ENCODE measurements at places on chromosomes 1 and 21.

DNA sequence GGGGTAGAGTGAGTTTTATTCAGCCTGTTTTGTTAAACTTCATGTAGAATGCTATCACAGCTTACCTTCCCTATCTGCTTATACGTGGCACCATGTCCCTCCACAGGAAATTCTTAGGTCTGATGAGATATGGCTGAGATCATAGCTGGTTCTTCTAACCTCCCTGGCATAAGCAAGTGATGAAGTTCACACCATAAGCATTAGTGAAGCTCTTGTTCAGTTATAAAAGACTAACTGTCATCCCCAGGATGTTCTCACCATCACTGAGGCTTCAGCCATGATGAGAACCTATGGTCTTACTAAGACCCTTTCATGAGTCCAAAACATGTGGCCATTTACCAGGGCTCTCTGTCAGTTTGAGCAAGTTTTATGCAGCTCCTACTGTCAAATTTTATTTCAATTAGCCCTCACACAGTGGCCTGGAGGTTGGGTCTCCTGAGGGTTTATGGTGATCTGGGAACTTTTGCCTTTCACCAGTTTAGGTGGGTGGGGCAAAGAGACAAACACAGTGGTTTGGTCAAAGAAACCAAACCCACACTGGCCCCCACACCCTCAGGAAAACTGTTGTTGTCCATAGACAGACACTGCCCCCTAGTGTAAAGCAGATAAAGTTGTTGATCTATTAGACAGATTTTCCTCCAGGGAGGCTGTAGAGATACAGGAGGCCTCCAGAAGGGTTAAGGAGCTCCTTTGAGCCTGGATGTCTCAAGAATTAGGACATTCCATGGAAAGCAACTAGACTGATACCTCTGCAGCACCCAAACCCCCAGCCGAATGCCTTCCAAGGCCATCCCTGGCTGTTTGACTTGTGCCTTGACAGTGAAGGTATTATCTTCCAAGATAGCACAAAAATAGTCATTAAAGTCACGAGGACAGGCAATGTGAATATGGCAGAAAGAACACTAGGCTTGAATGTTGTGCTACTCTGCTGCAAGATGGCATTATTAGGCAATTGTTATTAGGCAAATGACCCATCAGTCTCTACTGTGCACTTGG is 5.0 kb downstream of the SLC22A15 start:
- no peak for DNase-seq

DNA sequence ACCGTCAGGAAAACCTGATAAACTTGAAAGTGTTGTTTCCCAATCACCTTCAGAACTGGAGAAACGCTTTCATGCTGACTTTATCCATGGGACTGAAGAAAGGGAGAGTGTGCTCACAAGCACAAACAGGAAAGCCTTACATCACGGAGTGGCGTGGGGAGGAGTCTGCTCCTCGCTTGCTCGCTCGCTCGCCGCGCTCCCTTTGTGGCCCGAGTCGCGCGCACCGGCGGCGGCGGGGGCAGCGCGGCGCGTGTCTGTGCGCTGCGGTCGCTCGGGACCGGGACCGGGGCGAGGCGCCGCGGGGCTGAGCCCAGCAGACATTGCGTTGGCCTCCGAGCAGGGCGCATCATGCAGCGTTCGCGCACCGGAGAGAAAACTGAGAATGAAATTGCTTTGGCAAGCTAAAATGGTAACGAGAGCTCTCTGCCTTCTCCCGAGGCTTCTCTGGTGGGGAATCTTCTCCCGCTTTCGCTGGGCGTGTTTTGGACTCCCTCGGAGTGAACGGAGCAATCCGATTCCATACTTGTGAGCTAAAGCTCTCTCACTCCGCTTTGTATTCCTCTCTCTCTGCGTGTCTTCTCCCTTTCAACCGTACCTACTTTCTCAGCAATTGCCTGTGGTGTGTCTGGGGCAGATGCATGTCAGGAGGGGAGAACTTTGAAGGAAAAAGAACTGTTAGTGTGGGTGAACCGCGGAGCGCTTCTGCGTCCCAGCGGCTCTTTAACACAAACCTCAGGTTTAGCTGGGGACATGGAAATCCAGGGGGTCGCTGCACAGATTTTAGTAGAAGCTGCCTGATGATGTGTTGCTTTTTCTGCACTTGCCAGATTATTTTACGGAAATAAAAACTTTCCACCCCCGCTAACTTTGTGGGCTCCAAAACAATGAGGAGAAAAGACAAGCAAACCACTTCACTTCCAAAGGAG is at the start of gene RGL1:
Gene RGL1 (plus strand): TSS at position 205 of the 926 bp plus-strand sequence. CDS start 178 bp downstream, at position 383.
- DNase-seq, result no peak

DNA sequence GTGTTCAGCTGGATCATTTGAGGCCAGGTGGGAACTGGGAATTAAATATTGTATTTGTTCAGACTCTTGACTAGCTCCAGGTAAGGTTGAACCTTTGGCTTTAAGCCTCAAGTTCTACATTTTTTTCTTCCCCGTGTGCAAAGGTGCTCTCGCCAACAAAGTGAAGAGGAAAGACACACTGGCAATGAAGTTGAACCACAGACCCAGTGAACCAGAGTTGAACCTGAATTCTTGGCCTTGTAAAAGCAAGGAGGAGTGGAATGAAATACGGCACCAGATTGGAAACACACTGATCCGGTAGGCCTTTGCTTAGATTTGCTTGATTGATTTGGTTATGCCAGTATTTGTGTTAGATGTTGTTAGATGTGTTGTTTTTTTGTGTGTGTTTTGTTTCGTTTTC is 25.5 kb upstream of the RCC1 start:
- DNase-seq, result no peak

- peak; percentile 79 for DNase-seq
Observed at GRCh38 chr1:181073638-181074037, 14.9 kb upstream of the IER5 start.

GRCh38 chr21:44574457-44575306 is 1.2 kb downstream of the KRTAP10-4 start:
- no peak for DNase-seq

DNA sequence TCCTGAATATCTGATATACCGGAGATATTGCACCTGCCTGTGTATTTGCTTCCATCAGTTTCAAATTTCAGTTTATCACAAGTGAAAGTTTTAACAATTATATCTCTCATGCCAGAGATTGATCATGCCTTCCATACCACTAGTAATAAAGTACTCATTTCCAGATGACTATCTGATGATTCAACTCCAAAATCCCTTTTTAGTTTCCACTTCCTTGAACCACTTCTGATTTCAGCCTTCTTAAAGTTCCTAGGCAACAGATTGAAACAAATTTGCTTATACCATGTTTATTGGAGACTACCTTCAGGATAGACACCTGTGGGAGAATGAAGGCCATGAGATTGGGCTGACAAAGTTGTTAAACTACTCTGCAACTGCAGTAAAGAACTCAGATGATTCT is 21.5 kb upstream of the COL11A1 start:
- DNase-seq, result no peak

GRCh38 chr21:42189431-42189830 is 29.5 kb upstream of the ABCG1 start:
- no peak for DNase-seq

DNA sequence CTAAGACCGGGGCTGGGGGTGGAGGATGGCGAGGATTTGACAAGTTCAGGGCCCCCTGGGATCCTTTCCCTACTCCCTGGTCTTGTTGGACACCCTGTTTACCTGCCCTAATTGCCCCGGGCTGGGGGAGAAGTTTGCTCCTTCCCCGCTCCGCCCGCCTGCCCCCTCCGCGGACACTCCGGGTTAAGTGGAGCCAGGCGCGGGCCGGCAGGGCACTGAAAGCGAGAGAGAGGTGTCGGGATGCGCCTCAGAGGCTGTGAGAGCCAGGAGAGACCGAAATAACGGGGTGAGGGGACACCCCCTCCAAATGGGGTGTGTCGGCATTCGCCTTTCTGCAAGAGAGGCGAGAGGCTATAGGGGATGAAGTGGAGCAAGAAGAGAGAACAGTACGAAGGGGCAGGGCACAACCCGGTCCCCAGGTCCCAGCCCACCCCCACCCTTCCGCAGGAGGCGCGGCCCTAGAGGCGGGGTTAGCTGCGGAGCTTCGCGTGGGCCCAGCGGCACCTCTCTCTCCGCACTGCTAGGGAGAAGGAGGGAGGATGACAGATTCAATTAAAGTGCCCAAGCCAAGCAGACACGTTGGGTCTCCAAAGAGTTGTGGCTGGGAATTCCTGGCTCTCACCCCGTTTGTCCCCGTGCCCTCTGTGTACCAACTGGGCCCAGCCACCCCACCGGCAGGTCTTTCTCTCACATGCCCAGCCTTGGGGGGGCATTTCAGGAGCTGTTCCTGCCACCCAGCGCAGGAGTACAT is 3.8 kb downstream of the EFNA3 start:
- no peak for DNase-seq

DNA sequence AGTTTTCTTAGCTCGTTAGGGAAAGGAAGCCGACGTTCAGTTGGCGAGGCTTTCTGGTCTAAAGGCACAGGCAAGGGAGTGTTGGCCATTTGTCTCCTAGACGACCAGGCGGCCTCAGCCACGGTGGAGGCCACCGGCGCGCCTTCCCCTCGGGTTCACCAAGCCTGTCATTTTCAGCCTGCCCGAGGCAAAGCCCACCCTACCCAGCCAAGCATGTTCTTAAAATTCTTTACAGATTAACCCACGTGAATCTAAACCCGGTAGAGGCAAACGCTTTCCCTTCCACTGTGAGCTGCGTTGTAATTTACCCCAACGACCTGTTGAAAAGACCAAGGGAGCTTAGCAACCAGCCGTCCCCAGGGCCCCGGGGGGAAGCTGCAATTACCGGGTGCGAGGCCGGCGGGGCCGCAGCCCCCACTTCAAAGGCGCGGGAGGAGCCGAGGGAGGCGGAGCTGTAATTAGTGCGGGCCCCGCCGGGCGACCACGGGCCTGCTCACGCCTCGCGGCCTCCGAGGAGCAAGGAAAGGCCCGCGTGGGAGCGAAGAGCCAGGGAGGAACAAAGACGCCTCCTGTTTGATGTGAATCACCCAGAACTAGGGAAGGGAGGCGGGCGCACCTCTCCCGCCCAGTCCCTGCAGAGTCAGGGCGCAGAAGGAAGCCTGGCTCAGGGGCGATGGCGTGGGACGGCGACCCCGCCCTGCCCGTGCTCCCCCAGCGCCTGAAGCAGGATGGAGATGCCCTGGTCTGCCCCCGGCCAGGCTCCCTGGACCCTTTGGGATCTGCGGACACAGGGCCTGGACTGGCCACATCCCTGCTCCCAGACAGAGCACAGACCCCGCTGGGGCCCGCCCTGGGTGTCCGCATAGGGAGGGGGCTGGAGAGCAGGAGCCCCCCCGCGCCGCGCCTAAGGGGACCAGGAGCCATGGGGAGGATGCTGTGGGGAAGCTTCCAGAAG is 12.1 kb upstream of the TSPEAR start:
- no peak for DNase-seq

DNA sequence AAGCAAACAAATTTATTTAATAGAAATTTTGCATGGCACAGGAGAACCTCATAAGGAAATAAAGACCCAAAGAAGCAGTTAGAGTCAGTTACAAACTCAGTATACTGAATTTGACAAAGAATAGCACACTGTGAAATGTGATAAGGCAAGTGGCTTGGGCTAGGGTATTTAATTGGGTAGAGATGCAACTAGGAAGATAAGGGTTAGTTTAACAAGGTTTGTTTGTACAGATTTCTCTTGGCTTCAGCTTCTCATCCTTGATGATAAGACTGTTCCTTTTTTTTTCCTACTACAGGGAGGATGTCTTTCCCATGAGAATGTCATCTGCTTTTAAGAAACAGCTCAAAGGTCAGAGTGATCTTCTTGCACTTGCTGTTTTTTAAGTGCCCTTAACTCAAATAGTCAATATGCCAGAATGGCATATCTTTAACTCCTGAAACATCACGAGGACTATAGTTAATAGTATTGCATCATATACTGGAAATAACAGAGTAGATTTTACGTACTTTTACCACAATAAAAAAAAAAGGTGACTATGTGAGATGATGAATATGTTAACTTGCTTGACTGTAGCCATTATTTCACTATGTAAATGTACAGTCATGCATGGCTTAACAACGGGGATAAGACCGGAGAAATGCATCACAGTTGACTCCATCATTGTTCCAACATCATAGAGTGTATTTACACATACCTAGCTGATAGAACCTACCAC is 9.2 kb upstream of the TRAF3IP3 start:
- no peak for DNase-seq

- DNase-seq, result no peak
Observed at GRCh38 chr1:64934878-64935275, 31.5 kb downstream of the JAK1 start.

- DNase-seq, result no peak
Observed at GRCh38 chr1:214856843-214857242, 225.7 kb upstream of the KCNK2 start.

DNA sequence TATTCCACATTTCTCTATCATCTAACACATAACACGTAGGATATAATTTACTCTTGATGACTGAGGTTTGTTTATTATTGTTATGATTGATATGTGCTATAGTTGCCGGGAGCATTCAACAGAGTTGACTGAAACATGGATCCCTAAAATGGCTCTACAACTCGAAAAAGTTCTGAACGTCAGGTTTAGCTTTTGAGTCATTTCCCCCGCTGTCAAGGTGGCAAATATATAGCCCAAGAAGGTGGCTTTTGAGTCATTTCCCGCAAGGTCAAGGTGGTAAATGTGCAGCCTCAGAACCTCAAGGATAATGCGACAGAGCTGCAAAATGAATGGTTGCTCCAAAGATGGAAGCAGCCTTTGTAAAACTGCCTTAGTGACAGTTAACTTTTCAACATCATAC is 104.0 kb downstream of the NIBAN1 start:
- no peak for DNase-seq

GRCh38 chr21:31686272-31686915 is 26.9 kb downstream of the SOD1 start:
- DNase-seq, result no peak

DNA sequence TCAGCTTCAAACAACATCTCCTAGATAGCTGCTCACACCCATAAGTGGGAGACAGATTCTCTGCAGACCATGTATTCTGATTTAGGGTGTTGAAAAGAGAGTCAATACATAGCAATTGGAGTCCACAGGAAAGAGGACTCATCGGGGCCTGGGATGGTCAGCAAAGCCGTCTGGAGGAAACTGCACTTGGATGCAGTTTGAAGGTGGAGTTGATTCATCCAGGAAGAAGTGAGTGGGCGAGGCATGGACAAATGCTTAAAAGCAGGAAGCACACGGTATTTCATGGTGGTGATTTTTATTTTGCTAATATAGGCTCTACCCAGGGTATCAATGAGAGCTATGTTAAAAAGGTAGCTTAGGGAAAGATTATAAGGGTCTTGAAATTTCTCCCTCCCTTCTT is 36.8 kb upstream of the DIRAS3 start:
- DNase-seq, result no peak

DNA sequence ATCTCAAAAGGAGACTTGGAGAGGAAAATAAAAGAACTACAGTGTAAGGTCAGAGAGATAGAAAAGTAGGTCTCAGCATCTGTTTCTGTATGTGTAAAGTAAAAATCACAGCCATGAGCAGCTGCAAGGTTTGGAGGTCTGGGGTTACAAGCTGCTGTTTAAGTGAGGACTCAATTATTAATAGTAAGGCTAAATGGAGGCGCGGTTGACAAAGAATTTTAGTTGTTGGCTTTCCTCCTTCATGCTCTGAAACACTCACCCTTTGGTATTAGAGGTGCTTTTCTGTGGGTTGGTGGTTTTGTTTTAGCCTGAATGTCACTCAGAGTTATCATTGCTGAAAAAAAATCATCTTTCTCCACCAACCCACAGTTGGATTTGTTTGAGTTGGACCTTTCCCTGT is 59.8 kb upstream of the HAO2 start:
- no peak for DNase-seq

GRCh38 chr21:35779690-35780570 is 280.4 kb downstream of the SETD4 start:
- DNase-seq, result peak; percentile 98

GRCh38 chr1:201180141-201180540 is 10.5 kb upstream of the IGFN1 start:
- DNase-seq, result no peak

GRCh38 chr1:180080439-180080838 is 74.2 kb upstream of the QSOX1 start:
- DNase-seq, result no peak

- no peak for DNase-seq
Observed at GRCh38 chr1:89378001-89378400, 14.1 kb downstream of the GBP6 start.
